ENCODE measurements at places on chromosomes 1 and 21.

- DNase-seq, result peak; percentile 52
These were observed 19.1 kb upstream of the SLC5A9 start for GRCh38 chr1:48203287-48203900.

DNA sequence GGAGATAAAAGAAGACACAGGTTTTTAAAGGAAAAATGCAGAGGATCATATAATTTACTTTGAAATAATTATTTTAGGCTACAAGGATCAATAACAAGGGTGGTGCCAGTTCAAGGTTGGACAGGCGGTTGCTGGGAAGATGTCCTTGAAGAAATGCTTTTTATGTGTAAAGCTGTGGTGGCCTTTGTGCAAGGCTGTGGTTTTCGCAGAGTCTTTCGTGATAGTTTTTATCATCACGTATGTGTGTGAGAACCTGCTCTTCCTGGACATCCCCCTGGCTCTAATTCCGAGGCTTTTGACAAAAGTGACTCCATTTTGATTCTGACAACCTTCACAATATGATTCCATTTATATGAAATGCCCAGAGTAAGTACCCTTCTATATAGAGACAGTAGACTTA lies 85.8 kb upstream of the COG2 start:
- no peak for DNase-seq

GRCh38 chr1:16421201-16421600 lies 16.0 kb downstream of the SPATA21 start:
- DNase-seq, result no peak

DNA sequence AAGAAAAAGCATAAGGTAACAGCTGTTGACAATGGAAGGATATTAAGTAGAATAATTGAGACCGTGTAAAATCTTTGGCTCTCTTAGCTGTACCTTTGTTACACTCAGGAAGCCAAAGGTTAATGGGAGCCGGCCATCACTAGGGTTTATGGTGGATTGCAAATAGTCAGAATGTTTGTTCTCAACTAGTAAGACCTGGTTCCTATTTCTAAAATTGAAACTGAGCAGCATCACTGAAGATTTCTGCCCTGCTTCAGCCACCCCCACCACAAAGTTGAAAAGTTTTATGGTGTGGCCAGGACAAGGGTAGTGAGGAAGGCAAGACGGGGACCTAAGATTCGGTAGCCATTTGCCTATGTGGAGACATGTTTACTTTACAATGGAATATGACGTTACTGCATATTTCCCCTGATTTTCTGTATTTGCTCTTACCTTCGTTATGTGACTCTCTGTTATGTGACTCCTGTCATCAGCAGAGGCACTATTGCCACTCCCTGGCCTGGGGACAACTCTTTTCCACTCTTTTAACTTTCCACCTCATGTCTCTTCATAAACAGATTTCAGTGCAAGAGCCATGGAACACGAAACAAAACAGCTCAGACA lies 41.4 kb upstream of the KIF1B start:
- DNase-seq, result no peak

GRCh38 chr1:206498685-206499084 lies 8.6 kb upstream of the RASSF5 start:
- DNase-seq, result peak; percentile 49

GRCh38 chr1:33257772-33258712 lies 1.8 kb downstream of the ZNF362 start:
- DNase-seq, result no peak

GRCh38 chr21:36535618-36536241 lies 55.8 kb upstream of the CLDN14 start:
- DNase-seq, result no peak

- DNase-seq, result no peak
These were observed 143.3 kb downstream of the RRAGC start for GRCh38 chr1:38716229-38716628.

DNA sequence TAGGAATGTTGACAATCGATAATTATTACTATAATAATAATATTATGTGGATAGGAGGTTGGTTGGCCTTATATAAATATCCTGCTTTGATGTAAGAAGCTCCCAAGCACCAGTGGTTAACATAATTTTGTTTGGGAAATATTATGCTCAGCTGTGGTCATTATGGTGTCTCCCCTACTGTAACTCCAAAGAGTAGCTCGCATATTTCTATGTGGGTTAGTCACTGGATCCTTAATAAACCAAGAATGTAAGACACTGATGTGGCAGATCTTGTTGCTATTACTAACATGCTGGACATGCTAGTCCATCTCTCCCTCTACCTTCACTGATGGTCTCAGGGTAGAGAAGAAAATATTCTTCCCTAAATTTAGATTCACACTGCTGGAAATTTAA lies 79.2 kb upstream of the RALGPS2 start:
- no peak for DNase-seq
